ENCODE measurements at places on chromosomes 2 and 18.

GRCh38 chr2:118968042-118968441 is 26.0 kb downstream of the MARCO start:
- H3K36me3 ChIP-seq, result no peaks in the 10 kb centered on the region
- no peaks in the 10 kb centered on the region for H3K27me3 ChIP-seq
- H3K27ac ChIP-seq, result no peak overlapping the region
- H3K4me1 ChIP-seq, result no peaks in the 10 kb centered on the region

GRCh38 chr2:129887688-129888266 is 91.7 kb upstream of the RAB6C start:
- H3K36me3 ChIP-seq, result no peaks in the 10 kb centered on the region
- H3K4me3 ChIP-seq, result no peak overlapping the region
- no peaks in the 10 kb centered on the region for H3K4me1 ChIP-seq
- DNase-seq, result no peak
- H3K27ac ChIP-seq, result no peak overlapping the region

- H3K4me3 ChIP-seq, result no peak overlapping the region
- H3K36me3 ChIP-seq, result no peaks in the 10 kb centered on the region
- H3K27me3 ChIP-seq, result no peaks in the 10 kb centered on the region
- no peaks in the 10 kb centered on the region for H3K4me1 ChIP-seq
Observed at GRCh38 chr2:11983401-11983800, 237.0 kb downstream of the LPIN1 start.

DNA sequence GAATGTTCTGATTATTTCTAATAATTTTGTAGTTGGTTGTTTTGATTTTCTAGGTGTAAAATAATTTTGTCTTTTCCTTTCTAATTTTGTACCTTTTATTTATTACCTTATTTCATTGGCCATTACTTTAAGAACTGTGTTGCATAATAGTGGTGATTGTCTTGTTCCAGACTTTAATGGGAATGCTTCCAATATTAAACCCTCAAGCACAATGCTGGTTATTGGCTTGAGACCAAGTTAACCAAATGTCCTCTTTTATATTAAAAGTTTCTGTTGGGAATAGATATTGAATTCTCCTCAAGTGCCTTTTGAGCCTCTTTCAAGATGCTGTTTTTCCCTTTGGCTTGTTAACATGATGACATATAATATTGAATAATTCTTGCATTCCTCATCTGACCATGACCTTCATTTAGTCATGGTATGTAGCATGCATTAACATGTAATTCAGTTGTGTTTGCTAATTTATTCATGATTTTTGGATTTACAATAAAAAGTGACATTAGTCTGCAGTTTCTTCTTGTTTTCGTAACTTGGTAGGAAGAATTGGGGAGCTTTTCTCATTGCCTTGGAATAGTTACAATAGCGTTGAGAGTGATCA is 141.7 kb downstream of the DIS3L2 start:
- no peaks in the 10 kb centered on the region for H3K27me3 ChIP-seq
- no peak overlapping the region for H3K27ac ChIP-seq
- no peaks in the 10 kb centered on the region for H3K4me1 ChIP-seq
- H3K36me3 ChIP-seq, result no peaks in the 10 kb centered on the region

GRCh38 chr2:20540587-20541293 is 93.9 kb downstream of the RHOB start:
- H3K27me3 ChIP-seq, result no peaks in the 10 kb centered on the region
- H3K4me1 ChIP-seq, result peaks cover 10% of the 10 kb centered on the region
- no peak overlapping the region for H3K4me3 ChIP-seq

- no peaks in the 10 kb centered on the region for H3K27me3 ChIP-seq
- H3K4me3 ChIP-seq, result no peak overlapping the region
- no peak overlapping the region for H3K27ac ChIP-seq
- H3K4me1 ChIP-seq, result no peaks in the 10 kb centered on the region
Observed at GRCh38 chr2:142642650-142643049, 234.8 kb upstream of the KYNU start.

DNA sequence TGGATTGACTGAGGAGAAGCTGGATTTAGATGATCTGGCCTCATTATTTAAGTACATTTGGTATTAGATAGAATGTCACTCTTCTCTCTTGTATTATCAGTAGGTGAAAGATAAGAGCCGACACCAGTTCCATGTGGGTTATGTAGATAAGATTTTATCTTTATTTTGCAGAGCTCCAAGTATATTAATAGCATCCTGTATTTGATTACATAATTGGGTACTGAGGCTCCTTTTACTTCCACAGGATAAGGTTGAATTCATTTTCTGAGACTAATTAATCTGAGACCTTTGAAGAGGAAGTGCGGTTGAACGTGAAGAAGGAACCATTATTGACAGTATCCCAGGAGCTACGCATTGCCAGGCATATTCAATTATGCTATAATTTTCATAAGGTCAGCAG is 32.8 kb upstream of the CD226 start:
- no peak for DNase-seq
- no peak overlapping the region for H3K27ac ChIP-seq
- no peak overlapping the region for H3K4me3 ChIP-seq
- H3K27me3 ChIP-seq, result no peaks in the 10 kb centered on the region
- H3K4me1 ChIP-seq, result no peaks in the 10 kb centered on the region

- H3K4me1 ChIP-seq, result peaks cover 46% of the 10 kb centered on the region
- peaks cover 99% of the 10 kb centered on the region for H3K27me3 ChIP-seq
- no peak overlapping the region for H3K27ac ChIP-seq
- H3K4me3 ChIP-seq, result peak overlapping the region; percentile 41
Observed at GRCh38 chr2:176105730-176106580, 1.1 kb upstream of the HOXD11 start.

DNA sequence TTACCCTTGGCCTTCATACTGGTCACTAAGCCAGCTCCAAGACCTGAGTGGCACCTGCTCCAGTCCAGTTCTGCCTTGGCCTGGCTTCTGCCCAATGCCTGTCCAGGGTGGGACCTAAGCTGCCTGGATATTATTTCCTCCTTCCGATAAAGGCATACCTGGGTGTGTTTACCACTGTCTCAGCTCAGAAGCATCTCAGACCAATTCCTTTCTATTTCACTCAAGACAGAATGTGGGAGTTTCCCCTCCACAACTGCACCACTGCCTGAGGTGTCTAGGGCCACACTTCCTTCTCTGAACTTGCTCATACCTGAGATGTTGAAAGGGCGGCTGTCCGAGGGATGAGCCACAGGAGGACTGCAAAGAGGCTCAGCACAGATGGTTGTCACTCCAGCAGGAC is 18.4 kb upstream of the CAB39 start:
- H3K4me3 ChIP-seq, result no peak overlapping the region
- no peak overlapping the region for H3K27ac ChIP-seq
- peaks cover 7% of the 10 kb centered on the region for H3K4me1 ChIP-seq

DNA sequence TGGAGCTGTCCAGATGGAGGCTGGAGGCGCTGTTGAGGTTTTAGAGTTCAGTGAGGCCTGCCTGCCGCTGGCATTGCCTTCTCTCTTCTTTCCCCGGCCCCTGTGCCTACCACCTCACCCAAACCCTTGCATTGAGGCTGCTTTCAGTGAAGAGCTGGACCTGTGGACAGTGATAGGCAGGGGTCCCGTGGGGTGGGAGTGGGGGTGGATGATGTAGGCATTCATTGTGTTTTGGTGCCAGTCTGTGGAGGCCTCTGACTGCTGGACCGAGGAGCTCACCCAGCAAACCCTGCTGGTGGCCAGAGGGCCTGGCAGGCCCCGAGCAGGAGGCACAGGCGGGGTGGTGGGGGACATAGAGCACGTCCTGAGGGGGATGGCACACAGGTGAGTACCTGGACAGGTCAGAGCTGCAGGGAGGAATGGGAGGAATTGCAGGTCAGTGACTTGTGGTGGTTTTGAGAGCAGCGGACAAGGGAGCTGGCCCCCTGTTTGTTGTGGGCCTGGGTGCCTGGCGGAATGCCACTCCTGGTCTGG is 35.6 kb downstream of the NGEF start:
- peak; percentile 34 for DNase-seq
- peaks cover 3% of the 10 kb centered on the region for H3K4me1 ChIP-seq
- no peak overlapping the region for H3K27ac ChIP-seq
- H3K36me3 ChIP-seq, result no peaks in the 10 kb centered on the region
- no peak overlapping the region for H3K4me3 ChIP-seq

DNA sequence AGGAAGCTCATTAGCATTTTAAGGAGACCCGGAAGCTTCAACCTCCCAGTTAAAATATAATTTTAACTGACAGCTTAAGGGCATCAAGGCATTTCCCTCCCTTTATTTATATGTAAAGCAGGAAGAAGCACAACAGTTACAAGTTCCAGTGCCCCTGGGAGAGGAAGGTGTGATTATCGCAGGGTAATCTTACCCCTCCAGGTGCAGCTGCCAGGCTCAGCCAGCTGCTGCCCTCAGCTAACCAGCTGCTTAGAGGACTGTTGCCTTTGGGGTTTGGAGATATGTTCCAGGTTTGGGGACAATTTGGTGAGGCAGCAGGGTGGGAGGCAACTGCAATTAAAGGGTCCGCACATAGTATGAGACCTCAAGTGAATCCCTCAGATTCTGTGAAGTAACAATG is 55.3 kb upstream of the SETBP1 start:
- H3K27me3 ChIP-seq, result no peaks in the 10 kb centered on the region
- no peaks in the 10 kb centered on the region for H3K36me3 ChIP-seq
- peaks cover 2% of the 10 kb centered on the region for H3K4me1 ChIP-seq
- no peak overlapping the region for H3K27ac ChIP-seq

DNA sequence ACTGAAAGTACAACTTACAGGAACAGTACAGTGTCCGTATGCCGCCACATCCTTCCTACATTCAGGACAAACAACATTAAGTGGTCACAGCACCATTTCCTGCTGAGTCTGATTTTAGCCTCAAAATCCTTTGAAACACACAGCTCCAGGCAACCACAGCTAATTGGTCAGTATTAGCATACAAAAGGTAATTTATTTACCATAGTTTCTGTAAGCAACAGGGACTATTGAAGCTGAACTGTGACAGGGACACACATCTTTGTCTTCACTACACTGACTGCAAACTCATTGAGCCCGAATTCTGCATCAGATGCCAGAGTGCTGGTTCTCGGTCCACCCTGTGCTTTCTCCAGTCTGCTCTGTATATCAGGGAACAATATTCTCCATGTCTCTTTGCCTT is 151.8 kb downstream of the ST6GAL2 start:
- no peak overlapping the region for H3K27ac ChIP-seq
- no peak for DNase-seq
- no peaks in the 10 kb centered on the region for H3K27me3 ChIP-seq
- H3K36me3 ChIP-seq, result no peaks in the 10 kb centered on the region
- H3K4me1 ChIP-seq, result no peaks in the 10 kb centered on the region

DNA sequence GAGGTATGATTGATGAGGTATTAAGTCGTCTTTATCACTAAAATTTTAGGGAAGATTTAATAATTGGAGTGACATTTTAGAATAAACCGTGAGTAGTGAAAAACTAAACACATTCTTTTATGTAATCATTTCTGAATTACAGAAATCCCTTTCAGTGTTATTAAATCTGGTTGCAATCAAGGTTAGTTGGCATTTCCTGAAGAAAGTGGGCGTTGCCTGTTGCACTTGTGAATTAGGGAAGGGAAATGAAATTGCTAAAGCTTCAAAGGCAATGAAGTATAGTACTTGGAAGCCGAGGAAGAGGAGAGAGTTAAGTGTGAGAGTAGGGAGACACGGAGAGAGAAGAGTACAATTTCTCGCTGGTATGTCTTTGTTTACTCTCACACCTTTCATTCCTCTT is 274.5 kb downstream of the SLC8A1 start:
- no peak overlapping the region for H3K4me3 ChIP-seq
- no peaks in the 10 kb centered on the region for H3K4me1 ChIP-seq
- no peak overlapping the region for H3K27ac ChIP-seq
- no peaks in the 10 kb centered on the region for H3K27me3 ChIP-seq
- H3K36me3 ChIP-seq, result no peaks in the 10 kb centered on the region

DNA sequence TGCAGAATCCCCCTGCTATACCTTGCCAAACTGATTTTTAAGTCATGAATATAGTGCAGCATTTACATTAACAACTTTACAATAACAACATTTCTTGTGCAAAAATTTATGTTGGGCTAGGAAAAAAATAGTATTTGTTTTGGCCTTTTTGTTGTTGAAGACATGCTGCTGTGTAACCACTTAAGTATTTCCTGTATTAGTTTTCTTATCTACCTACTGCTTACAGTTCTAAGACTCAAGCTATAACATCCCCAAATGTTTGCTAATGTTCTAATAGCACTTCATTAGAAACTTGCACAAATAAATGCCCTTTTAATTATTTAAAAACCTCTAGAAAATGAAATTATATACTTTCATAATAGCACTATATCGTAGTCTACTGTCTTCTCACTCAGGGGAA is 154.3 kb upstream of the DOCK10 start:
- no peaks in the 10 kb centered on the region for H3K4me1 ChIP-seq
- no peak overlapping the region for H3K4me3 ChIP-seq
- no peaks in the 10 kb centered on the region for H3K27me3 ChIP-seq
- no peaks in the 10 kb centered on the region for H3K36me3 ChIP-seq
- H3K27ac ChIP-seq, result no peak overlapping the region
- no peak for DNase-seq

- H3K4me1 ChIP-seq, result no peaks in the 10 kb centered on the region
- H3K27me3 ChIP-seq, result no peaks in the 10 kb centered on the region
Observed at GRCh38 chr2:166188084-166188483, 60.3 kb upstream of the SCN1A start.

DNA sequence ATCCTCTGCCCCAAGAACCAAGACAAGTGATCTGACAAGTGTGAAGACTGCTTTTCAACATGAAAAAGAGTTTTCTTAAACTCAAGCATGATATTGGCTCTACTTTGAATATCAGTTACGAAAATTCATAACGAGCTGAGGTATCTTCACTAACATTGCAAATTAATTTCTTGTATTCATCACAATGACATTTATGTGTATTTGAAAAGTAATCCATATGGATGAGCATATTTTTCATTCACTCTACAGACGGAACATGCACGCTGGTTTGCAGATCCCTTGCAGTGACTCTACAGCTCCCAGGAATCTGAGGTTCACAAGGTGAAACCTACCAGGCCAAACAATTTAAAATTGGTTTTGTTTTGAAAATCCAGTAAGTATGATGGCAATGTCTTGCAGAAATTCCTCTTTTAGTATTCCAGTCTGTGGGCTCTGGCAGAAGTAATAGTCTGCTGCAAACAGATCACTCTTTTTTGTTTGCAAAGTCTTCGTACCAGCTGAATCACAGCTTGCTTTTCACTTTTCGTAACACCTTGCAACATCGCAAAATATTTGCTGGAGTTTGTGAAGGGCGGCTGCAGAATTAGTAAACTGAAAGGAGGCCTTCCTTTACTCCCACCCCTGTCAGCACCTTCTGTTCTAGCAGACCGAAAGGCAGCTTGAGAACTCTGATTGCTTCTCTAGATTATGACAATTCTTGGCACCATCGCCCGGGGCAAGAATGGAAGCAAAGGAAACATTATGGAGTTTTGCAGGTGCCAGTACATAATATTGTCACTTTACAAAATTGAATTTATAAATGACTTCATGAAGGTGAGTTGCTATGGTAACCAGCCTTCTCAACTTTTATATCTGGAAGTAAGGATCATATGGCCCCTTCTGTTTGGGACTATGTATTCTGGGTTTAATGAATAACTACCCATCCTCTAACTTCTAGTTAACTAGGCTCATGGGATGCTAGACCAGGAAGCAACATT is 168.7 kb downstream of the TMEM247 start:
- H3K27me3 ChIP-seq, result no peaks in the 10 kb centered on the region
- no peak for DNase-seq
- no peaks in the 10 kb centered on the region for H3K4me1 ChIP-seq
- H3K4me3 ChIP-seq, result no peak overlapping the region
- no peak overlapping the region for H3K27ac ChIP-seq
- no peaks in the 10 kb centered on the region for H3K36me3 ChIP-seq

GRCh38 chr2:222304737-222305515 is 6.1 kb upstream of the PAX3 start:
- DNase-seq, result no peak
- H3K4me3 ChIP-seq, result peak overlapping the region; percentile 45
- H3K36me3 ChIP-seq, result no peaks in the 10 kb centered on the region
- no peak overlapping the region for H3K27ac ChIP-seq
- peaks cover 98% of the 10 kb centered on the region for H3K27me3 ChIP-seq
- H3K4me1 ChIP-seq, result peaks cover 27% of the 10 kb centered on the region
